Activated gamma-delta T cell treated with Interleukin-2 at 50 U/mL for 16 hours (primary cell): ENCODE measurements at places on chromosomes 16 and 17.

GRCh38 chr17:17987901-17988300, 15.2 kb downstream of the DRC3 start:
- DNase-seq: no peak

- DNase-seq: no peak
Observed at GRCh38 chr16:53034306-53034705, 18.4 kb downstream of the CHD9NB start.

DNA sequence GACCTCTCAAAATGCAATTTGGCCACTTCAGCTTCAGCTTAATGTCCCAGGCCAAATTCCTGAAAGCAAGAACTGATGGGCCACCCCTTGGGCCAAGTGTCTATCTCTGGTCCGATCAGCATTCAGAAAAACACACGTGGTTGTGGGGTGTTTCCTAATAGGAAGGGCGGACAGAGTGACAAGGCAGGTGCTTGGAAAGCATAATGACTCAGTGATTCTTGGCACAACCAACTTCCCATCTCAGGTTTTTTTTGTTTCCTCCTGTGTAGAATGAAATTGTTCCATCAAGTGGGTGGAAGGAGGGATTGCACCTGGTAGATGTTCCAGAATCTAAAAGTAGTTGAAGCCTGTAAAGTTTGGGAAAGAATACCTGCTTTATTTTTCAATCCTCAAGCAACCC, 155.6 kb downstream of the HS3ST2 start:
- no peak for DNase-seq

GRCh38 chr17:67685351-67685750, 32.4 kb upstream of the NOL11 start:
- DNase-seq: no peak

GRCh38 chr16:10256784-10257641, 74.8 kb upstream of the GRIN2A start:
- peak; percentile 30 for DNase-seq

DNA sequence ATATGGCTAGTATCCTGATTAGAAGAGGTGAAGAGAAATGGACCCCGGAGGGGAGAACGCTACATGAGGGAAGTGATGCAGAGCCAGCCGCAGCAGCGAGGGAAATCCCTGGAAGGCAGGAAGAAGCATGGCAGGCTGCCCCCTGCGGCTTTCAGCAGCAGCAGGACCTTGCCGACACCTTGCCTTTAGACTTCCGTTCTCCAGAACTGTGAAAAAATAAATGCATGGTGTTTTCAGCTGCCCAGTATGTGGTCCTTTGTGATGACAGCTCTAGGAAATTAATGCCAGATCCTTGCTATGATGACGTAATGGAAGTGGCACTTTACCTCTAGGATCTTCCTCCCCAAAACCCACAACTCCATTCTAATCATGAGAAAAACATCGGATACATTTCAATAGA, 9.7 kb upstream of the ZFP1 start:
- DNase-seq: no peak

DNA sequence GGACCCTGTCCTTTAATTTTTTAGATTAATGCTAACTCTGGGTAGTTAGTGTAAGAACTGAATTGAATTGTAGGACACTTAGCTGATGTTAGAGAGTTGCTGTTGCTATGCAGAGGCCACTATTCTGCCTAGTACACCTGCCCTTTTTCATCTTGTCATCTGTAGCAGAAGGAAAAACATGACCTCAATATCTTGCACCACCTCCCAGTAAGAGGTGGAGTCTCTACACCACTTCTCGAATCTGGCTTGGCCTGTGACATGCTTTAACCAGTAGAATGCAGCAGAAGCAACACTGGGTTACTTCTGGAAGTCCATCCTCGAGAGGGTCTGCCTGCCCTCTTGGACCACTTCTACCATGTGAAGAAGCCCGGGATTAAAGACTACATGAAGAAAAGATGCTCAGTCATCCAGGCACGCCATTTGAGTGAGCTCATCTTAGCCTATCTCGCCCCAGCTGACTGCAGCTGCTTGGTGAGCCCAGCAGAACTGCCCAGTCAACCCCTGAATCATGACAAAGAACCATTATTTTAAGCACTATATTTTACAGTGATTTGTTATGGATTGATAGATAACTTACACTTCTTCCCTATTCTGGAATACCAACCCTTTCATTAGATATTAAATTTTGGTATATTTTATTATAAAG, 153.5 kb downstream of the MYO1D start:
- no peak for DNase-seq

- DNase-seq: no peak
Observed at GRCh38 chr17:6240001-6240400, 169.8 kb downstream of the WSCD1 start.
